ENCODE measurements at places on chromosomes 12 and 14. TPM values are rescaled to one million over a fixed set of nuclear protein-coding genes. Genes with fewer than 3 reads are reported as not detected.

Gene CCDC38
- not detected for polyA plus RNA-seq

Gene RERGL
- not detected for polyA plus RNA-seq

Gene FOXM1
- not detected for polyA plus RNA-seq

GRCh38 chr14:20809917-20810316 lies 7.3 kb upstream of the RNASE1 start:
- no peak overlapping the region for H3K4me3 ChIP-seq
- H3K27me3 ChIP-seq = no peaks in the 10 kb centered on the region
- no peak overlapping the region for H3K27ac ChIP-seq
- DNase-seq = no peak
- peaks cover 4% of the 10 kb centered on the region for H3K36me3 ChIP-seq
- peaks cover 16% of the 10 kb centered on the region for H3K4me1 ChIP-seq

DNA sequence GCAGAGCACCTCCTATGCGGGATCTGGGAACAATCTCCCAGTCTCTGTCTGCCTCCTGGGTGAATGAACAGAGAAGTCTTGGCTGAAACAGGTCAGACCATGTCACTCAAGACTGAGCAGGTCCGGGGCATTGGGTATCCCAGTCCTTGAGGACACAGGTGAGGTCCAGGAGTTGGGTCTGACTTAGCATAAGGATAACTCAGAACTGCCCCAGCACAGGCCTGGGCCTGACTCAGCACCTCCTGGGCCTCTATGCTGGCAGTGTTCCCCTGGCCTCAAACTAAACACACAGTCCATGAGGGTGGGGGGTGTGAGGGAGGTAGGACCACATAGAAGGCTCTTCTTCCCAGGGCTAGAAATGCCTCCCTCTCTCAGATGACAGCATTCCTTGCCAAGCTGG lies 1.5 kb upstream of the SDR9C7 start:
- H3K4me3 ChIP-seq = no peak overlapping the region
- no peaks in the 10 kb centered on the region for H3K36me3 ChIP-seq
- H3K27ac ChIP-seq = peak overlapping the region; percentile 30
- peaks cover 27% of the 10 kb centered on the region for H3K27me3 ChIP-seq
- no peak for DNase-seq

DNA sequence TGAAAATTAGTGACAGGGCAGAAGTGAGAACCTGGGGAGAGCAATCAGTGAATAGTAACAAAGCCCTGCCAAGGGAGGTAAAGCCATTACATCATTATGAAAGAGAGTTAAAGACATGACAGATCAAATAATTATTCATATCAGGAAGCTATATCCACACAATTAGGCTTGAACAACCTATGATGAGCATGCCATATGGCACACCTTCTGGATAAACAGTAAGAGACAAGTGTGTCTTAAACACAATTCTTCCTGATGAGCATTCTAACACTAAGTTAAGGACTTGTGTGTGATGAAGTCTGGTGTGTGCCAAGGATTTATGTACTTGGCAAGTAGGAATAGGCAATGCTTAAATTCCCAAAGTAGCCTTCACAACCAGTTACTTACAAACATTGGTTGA lies 76.1 kb downstream of the GALNT4 start:
- no peak overlapping the region for H3K4me3 ChIP-seq
- peaks cover 9% of the 10 kb centered on the region for H3K36me3 ChIP-seq
- H3K27ac ChIP-seq = peak overlapping the region; percentile 75
- DNase-seq = no peak
- H3K4me1 ChIP-seq = peaks cover 12% of the 10 kb centered on the region

DNA sequence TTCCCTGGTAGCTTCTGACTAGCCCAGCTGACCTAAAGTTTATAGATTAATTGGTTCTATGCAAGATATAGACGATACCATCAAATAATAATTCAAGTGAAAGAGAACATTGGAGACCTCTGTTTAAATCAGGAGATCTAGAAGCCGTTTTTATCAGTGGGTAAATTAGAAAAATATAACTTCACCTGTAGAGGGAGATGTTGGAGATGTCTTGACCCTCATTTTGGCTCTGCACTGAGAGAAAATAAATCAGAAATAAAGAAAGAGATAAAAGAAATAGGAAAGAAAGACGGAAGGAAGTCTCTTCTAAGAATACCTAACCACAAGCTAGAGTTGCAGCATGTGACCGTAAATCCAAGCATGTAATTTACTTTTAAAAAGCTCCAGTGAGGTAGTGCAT lies 684.5 kb downstream of the C12orf50 start:
- H3K36me3 ChIP-seq = no peaks in the 10 kb centered on the region
- peak overlapping the region; percentile 5 for H3K4me3 ChIP-seq
- H3K4me1 ChIP-seq = peaks cover 4% of the 10 kb centered on the region
- no peak for DNase-seq

- peak overlapping the region; percentile 95 for H3K27ac ChIP-seq
- no peaks in the 10 kb centered on the region for H3K27me3 ChIP-seq
- DNase-seq = peak; percentile 14
- peaks cover 83% of the 10 kb centered on the region for H3K4me1 ChIP-seq
- H3K4me3 ChIP-seq = peak overlapping the region; percentile 13
Measured at GRCh38 chr12:92432724-92433441, 269.9 kb upstream of the PLEKHG7 start.

Measured in naive B cell (primary cell).